SJCRH30 (cell line): ENCODE measurements at places on chromosomes 2 and 18. TPM values are rescaled to one million over a fixed set of nuclear protein-coding genes. Genes with fewer than 3 reads are reported as not detected.

DNA sequence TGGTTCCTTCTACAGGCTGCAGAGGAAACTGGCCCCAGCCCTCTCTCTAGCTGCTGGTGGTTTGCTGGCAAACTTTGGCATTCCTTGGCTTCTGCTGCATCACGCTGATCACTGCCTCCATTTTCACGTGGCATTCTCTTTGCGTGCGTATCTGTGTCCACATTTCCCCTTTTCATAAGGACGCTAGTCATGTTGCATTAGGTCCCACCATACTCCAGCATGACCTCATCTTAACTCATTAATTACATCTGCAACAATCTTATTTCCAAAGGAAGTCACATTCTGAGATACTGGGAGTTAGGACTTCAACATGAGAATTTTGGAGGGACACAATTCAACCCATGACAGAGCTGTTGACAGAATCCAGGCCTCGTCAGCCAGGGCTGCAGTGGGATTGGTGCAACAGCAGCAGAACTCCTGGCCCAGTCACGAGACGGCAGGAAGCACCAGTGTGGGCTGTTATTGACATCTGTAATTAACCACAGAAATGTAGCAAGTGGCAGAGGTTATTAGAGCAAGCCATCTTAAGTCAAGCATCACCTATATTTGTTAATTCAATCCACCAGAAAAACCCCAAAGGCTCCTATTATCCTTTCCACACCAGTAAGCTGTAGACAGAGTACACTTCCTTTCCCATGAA is 132.4 kb downstream of the TMEM163 start:
- DNase-seq = no peak

- no peak for DNase-seq
Observed at GRCh38 chr2:60963190-60963589, 54.3 kb upstream of the PEX13 start.

DNA sequence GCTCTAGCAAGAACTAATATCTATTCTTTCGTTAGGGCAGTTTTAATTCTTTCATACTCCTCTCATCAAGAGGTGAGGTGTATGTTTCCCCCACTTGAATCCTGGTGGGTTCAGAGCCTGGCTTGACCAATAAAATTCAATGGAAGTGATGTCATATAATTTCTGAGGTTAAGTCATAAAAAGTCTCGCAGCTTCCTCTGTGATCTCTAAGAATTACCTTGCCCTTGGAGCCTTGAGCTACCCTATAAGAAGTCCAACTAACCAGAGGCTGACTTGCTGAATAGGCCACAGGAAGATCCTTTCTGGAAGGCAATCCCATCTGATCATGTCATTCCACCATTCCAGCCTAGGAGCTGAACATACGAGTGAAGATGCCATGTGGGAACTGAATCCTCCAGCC is 26.1 kb upstream of the INO80D start:
- no peak for DNase-seq

GRCh38 chr2:2787301-2787907 is 456.3 kb upstream of the MYT1L start:
- no peak for DNase-seq

- DNase-seq = no peak
Observed at GRCh38 chr2:209619782-209620181, 151.8 kb upstream of the UNC80 start.

DNA sequence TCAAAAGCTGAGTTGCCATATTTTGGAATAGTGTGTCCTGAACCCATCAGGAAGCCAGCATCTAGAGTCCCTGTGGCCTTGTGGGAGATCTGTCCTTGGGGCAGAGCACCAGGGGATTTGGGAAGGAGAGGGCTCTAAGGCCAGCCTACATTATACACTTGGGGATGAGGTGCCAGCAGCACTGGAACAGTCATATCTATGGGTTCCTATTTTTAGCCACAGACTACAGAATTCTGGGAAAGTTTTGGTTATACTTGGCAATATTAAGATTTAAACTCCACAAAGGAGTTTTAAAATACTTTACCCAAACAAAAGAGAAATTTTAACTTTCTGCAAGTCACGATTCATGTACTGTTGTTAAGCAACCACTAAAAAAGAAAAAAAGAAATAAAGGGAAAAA is 405.7 kb upstream of the MMADHC start:
- no peak for DNase-seq

DNA sequence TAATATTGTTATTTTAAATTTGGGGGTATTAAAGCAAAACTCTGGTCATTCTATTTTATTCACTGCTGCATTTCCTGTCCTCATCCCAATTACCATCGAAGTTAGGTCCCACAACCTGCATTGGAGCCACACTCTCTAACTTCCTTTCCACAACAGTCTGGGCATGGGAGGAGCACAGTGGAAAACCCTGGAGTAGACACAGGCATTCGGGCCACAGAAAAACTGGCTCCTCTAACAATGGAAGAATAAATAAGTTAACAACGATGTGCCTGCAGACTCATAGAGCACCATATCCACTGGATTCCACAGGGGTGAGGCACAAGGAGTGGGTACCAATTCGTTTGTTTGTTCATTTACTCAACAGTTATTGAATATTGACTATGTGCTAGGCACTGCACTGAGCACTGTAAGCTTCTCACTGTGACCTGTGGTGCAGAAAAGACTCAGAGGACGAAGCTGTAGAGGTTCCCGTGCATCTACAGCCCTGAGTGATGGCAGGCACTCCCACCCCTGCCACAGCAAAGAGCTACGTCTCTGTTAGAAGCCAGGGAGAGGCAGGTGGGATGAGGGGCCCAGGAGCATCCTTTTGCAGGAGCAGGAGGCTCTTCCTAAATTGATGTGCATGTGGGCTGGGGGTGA is 154.2 kb upstream of the PGAP1 start:
- no peak for DNase-seq

DNA sequence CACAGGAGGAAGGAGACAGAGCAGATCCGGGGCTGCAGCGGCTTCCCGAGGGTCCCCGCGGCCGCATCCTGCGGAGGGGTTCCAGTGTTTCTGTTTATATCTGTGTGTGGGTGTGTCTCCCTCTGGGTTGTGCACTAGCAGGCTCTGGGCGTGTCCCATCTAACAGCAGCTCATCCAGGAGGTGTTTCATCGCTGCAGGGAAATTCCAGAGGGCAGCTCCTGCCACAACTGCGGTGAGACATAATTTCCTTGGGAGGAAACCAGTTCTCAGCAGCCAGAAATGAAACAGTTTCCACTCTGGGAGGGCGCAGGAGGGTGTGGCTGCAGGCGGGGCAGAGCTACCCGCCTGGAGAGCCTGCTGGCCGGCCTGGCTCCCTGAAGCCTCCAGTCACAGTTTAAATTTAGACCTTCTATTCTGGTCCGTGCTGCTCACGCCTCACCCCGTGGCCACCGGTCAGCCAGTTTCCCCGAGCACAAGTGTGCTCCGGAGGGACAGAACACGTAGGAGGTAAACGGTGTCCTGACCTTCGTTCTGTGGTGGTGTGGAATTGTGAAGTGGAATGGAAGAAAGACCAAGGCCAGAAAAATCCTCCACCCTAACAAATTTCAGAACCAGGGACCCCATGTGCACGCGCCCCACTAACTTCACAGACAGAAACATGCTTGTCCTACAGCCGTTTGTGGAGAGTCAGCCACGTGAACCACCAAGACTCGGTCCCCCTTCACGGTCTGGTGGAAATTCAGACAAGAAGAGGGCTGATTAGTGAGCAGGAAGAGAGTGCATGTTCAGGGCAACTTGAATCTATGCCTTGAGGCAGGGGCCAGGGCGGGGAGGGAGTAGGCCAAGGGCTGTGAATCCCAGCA is 50.2 kb downstream of the TEX44 start:
- DNase-seq = peak; percentile 87

The DSG4 gene
- total RNA-seq = not detected in 2 replicates

The SLC9A2 gene
- total RNA-seq = 0.10 TPM in 2 replicates

The CRACDL gene
- total RNA-seq = not detected in 2 replicates
